Transverse colon (tissue), 4 donors: ENCODE measurements at places on chromosomes 4 and X. TPM values are rescaled to one million over a fixed set of nuclear protein-coding genes. Genes with fewer than 3 reads are reported as not detected.

The TRIM2 gene
- 105 TPM for total RNA-seq

The IL3RA gene
- total RNA-seq = 7.1 TPM

GRCh38 chr4:55012363-55013230 is 112.8 kb downstream of the KDR start:
- no peak for DNase-seq

GRCh38 chr4:113080050-113080449 is 30.6 kb downstream of the ANK2 start:
- DNase-seq = no peak

- DNase-seq = no peak
These were observed 64.9 kb downstream of the POLR2B start for GRCh38 chr4:57043347-57044251.

DNA sequence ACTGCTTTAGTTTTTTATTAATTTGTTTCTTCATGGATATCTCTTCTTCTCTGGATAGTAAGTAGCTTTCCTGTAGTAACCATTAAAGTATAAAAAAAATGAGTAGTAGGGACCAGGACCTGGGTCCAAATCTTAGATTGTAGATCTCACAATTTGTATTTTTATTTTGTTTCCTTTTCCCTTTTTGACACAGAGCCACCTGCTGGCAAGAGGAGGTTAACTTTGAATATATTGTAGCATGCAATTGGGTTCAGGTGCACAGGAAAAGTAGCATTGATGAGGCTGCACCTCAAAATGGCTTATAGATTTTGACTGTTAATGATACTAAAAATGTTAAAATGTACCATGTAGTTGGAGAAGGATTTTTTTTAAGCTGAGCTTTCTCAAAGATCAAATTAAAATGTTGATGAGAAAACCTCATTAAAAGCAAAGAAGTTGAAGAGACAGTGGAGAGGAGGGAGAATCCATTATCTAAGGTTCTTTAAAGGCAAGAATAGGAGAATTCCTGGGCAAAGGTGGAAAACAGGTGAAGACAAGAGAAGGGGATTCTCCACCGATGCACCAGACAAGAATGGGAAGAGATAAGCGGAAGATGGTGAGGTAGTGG is 48.3 kb upstream of the HPGDS start:
- no peak for DNase-seq

- no peak for DNase-seq
These were observed 103.1 kb upstream of the SHISA3 start for GRCh38 chr4:42293967-42294813.
